ENCODE measurements at places on chromosomes 4 and X.

- DNase-seq: no peak
These were observed 640.0 kb upstream of the BOD1L1 start for GRCh38 chr4:14267373-14268060.

- DNase-seq: no peak
These were observed 281.3 kb downstream of the PPP3CA start for GRCh38 chr4:101065935-101066485.

GRCh38 chr4:22778547-22779163 lies 85.9 kb downstream of the GBA3 start:
- no peak for DNase-seq

DNA sequence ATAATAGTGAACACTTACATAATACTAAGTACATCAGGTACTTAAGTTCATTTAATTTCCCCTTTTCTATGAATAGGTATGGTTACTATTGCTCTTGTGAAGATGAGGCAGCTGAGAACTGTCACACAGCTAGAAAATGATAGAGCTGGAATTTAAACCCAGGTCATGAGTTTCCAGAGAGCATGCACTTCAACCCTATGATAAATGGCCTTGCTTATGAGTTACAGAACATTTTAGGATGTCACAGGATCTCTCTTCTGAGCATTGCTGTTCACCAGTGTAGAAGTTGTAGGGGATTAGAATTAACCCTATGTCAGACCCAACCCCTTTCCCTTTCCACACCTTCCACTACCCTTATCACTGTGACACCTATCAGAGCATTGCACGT lies 46.5 kb upstream of the TMEM33 start:
- no peak for DNase-seq

- DNase-seq: no peak
These were observed 12.5 kb downstream of the SH2D1A start for GRCh38 chrX:124358800-124359383.

- DNase-seq: no peak
These were observed 17.9 kb downstream of the SMARCA5 start for GRCh38 chr4:143531380-143531779.

DNA sequence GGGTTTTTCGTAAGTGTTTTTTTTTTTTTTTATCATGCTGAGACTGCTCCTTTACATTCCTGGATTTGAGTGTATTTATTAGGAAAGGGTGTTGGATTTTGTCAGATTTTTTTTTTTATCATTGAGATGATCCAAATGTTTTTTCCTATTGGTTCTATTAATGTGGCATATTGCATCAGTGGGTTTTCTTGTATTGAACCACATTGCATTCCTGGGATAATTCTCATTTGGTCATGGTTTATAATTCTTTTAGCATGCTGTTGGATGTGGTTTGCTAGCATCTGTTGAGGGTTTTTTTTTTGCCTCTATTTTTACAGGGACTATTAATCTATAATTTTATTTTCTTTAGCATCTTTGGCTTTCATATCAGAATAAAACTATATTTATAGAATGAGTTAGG lies 28.8 kb downstream of the COL4A5 start:
- no peak for DNase-seq

GRCh38 chrX:42269186-42269585 lies 345.8 kb upstream of the CASK start:
- no peak for DNase-seq

DNA sequence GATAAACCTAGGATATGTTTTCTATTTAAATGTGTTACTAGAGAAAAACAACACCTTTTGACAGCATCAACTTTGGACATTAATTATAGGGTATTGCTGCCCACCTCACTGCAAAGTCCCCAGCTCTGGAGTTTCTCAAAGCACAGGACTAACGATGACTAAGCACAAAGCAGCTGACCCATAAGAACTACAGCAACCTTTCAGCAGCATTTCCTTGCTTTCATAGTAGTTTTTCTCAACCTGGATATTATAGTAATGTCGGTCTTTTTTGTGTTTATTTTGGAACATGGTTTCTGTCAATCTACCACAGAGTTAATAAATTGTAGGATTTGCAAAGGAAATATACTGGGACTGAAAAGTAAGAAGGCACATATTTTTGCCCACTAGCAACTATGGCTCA lies 21.5 kb downstream of the HHIP start:
- DNase-seq: no peak

GRCh38 chrX:28312259-28312658 lies 275.0 kb upstream of the IL1RAPL1 start:
- no peak for DNase-seq
